ENCODE measurements at places on chromosomes 1 and 21.

DNA sequence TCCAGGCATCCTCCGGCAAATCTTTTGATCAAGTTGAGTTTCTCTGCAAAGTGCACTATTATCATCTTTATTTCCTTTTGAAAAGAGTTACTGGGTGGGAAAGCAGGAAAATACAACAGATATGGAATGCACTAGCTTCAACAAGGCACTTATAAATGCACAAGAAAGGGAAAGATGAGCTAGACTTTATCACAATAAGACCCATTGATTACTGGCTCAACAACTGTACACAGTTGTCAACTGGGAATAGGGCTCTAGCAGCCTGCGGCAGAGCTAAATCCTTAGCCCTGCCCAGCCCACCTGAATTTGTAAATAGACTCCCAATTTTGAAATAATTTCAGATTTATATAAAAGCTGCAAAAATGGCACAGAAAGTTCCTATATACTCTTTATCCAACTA lies 111.4 kb downstream of the CSMD2 start:
- DNase-seq: no peak

GRCh38 chr1:201626629-201627275 lies 87.8 kb downstream of the NAV1 start:
- DNase-seq: no peak

DNA sequence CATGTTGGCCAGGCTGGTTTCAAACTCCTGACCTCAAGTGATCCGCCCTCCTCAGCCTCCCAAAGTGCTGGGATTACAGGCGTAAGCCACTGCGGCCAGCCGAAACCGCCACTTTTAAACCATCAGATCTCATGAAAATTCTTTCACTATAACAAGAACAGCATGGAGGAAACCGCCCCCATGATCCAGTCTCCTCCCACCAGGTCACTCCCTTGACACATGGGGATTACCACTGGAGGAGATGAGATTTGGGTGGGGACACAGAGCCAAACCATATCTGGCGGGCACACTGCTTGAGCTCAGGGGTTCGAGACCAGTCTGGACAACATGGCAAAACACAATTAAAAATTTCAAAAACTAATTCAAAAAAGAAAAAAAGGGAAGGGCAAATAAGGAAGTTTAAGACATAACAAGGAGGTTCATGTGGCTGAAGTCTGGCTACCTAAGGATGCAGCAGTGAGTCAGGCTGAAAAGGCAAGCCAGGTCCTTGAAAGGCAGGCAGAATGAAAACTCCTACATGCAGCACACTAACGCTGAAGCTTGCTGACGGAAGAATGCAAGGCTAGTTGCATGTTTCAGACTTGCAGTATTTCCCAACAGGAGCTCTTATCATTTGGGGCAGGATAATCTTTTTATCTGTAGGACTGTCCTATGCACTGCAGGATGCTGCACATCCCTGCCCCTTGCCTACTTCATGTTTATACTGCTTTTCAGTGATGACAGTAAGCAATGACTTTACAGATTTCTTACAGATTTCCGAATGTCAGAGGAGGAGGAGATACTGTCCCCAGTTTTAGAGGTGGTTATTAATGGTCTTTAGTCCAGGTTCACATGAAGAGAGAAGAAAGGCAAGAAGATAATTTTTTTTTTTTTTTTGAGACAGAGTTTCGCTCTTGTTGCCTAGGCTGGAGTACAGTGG lies 49.3 kb downstream of the FBXO42 start:
- DNase-seq: no peak

GRCh38 chr1:90714521-90714951 lies 2.6 kb downstream of the BARHL2 start:
- no peak for DNase-seq

DNA sequence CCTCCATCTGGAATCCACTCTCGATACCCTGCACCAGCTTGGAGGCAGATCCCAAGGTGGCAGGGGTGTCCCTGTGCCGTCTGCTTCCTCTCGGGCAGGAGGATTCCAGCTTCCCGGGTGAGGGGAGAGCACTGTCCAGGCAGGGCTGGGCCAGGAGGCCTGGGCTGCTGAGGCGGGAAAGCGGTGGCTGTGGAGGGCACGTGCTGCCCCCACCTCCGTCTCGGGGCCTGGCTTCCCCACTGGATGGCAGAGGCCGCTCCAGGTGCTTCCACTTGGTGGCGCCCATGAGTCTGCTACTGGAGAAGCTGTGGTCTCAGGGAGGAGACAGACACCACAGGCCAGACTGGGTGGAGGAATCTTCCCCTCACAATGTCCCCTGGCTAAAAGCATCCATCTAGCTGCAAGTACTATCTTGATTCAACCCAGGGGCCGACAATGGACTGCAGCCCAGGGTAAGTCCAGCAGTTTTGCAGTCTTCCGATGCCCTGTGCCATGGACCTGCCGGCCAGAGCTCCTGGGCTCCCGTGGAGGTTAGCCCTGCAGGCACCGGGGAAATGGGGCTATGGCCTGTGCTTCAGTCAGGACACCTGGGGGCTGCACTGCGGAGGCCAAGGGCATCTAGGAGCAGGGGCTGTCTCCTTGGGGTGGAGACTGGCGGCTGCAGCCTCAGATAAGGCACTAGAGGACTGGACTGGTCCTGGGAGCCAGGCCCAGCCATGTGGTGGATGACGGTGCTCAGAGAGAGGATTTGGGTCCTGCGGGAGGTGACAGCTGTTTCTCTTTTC lies 41.3 kb upstream of the EIF4G3 start:
- DNase-seq: no peak

GRCh38 chr1:111989531-111990025 lies at the start of gene KCND3:
Gene KCND3 (minus strand): TSS chr1:111989668.
- no peak for DNase-seq

- DNase-seq: no peak
Measured at GRCh38 chr1:10046356-10047085, 13.8 kb downstream of the UBE4B start.

- no peak for DNase-seq
Measured at GRCh38 chr21:39712976-39713375, 32.0 kb upstream of the IGSF5 start.

DNA sequence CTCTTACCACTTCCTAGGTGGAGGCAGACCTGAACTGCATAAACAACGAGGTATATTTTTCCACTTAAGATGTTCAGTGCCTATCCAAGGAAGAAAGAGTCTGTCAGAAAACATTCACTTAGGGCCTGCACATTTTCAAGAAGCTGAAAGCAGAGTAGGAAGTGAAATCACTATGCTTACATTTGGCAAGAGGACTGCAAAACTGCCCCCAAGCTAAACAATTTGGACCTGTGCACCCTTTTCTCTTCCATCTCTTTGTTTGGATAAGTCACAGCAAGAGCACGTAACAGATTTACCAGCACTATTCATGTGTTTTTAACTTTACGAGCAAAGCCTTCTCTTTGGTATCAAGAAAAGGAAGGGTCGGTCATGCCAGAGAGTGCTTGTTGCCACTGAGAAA lies 13.2 kb upstream of the BEND5 start:
- DNase-seq: no peak

DNA sequence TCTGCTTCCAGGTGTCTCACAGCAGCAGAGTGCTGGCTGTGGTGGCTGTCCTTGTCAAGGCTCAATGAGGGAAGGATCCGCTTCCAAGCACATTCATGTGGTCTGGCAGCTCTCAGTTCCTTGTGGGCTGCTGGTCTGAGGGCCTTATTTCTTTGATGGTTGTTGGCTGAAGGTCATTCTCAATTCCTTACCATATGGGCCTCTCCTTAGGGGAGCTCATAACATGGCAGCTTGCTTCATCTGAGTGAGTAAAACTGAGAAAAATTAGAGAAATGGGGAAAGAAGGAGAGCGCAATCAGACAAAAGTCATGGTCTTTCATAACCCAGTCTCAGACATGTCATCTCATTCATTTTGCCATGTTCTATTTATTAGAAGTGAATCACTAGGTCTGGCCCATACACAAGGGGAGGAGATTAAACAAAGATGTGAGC lies 81.7 kb upstream of the TSPAN2 start:
- DNase-seq: no peak
